ENCODE measurements at places on chromosomes 4 and X. TPM values are rescaled to one million over a fixed set of nuclear protein-coding genes. Genes with fewer than 3 reads are reported as not detected.

The IL21 gene
- total RNA-seq, result not detected

The SPANXB1 gene
- not detected for total RNA-seq

The IL2 gene
- total RNA-seq, result not detected

The FRAS1 gene
- total RNA-seq, result 5.1 TPM

The EDA gene
- 0.59 TPM for total RNA-seq

The P2RY10 gene
- total RNA-seq, result not detected

DNA sequence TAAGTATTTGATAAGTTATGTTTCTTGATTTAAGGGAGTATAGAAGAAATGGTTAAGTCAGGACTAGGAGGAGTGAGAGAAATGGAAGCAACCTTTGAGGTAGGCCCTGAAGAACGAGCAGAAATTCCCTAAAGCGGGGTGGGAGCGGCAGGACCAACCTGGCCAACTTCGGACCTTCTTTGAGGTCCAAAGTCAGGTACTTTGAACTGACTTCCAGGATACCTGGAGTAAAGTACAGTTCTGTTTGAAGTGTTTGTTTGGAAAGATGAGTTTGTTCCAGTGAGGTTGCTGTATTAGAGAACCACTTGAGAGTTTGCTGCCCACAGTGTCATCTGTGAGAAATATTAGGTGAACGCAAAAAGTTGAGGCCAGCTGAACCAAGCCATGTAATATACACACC lies 11.7 kb downstream of the RNF4 start:
- H3K27me3 ChIP-seq, result no peaks in the 10 kb centered on the region
- no peak overlapping the region for H3K4me3 ChIP-seq
- no peak for DNase-seq
- H3K36me3 ChIP-seq, result no peaks in the 10 kb centered on the region
- no peak overlapping the region for H3K27ac ChIP-seq
- peaks cover 6% of the 10 kb centered on the region for H3K4me1 ChIP-seq

GRCh38 chrX:117895418-117895817 lies 221.2 kb downstream of the KLHL13 start:
- DNase-seq, result no peak
- no peaks in the 10 kb centered on the region for H3K4me1 ChIP-seq
- H3K27me3 ChIP-seq, result no peaks in the 10 kb centered on the region
- no peaks in the 10 kb centered on the region for H3K36me3 ChIP-seq

- H3K4me3 ChIP-seq, result no peak overlapping the region
- no peaks in the 10 kb centered on the region for H3K4me1 ChIP-seq
- no peak overlapping the region for H3K27ac ChIP-seq
These were observed 326.1 kb downstream of the HNRNPD start for GRCh38 chr4:82047731-82048130.

DNA sequence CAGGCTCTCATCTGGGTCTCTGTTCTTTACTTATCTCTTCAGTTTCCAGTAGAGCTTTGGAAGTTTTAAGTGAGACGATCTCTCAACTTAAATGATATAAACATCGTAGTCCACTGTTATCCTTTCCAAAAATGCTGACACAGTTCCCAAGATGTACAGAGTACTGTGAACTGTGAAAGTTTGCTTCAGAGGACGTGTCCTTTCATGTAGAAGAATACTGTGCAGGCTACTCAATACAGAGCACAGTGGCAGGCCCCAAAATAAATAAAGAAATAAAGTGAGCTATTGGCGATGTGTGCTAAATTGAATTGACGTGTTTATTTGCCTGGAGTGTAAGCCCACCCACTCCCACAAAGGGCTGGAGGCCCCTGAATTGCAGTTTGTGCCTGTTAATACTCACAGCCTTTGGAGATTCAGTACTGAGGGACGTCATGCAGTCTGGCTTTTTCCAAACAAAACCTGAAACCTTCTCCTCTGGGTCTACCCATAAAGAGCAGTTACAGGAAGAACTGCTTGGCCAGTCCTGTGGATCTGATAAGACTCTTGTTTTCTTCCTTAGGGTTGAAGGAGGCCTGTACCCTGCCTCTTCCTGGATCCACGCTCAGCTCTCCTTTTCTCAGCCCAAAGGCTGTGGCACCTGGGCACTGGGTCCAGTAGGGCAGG lies 66.1 kb downstream of the SOWAHB start:
- no peak overlapping the region for H3K4me3 ChIP-seq
- H3K36me3 ChIP-seq, result no peaks in the 10 kb centered on the region
- H3K27me3 ChIP-seq, result no peaks in the 10 kb centered on the region
- peaks cover 20% of the 10 kb centered on the region for H3K4me1 ChIP-seq
- H3K27ac ChIP-seq, result peak overlapping the region; percentile 80

DNA sequence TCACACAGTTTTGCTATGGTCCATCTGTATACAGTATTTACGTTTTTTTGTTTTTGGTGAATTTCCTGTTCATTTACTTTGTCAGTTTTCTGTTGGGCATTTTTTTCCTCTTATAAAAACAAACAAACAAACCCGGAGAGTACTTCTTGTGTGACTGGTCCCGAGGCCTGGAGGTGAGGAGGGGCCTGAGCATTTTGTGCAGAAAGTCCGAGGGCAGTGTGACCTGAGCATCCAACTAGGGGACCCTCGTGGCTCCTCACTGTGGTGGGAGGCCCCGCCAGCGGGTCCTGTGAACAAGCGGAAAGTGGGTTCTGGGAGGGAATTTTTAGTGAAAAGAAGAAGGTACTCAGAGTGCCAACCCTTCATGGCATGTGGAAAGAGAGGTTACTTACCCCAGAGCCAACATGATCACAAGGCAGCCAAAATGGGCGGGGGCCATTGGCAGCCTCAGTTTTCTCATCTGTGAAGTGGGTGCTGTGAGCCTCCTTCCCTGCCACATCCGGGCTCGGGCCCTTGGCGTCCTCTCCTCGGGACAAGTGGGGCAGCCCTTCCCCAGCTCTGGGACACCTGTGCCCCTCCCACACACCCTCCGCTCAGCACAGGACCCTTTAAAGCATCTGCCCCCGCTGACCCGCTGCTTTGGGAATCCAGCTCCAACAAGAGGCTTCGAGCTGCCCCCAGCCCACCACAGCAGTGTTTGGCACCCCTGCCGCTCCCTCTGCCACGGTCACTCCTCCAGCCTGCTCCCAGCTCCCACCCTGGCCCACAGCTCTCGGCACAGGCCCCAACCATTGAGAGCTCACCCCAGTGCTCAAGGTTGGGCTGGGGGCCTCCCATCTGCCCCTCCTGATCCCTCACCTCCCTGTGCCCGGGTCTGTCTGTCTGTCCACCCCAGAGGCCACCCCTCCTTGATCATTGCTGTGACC lies 22.8 kb upstream of the GPR78 start:
- H3K36me3 ChIP-seq, result no peaks in the 10 kb centered on the region
- H3K27me3 ChIP-seq, result no peaks in the 10 kb centered on the region
- H3K4me1 ChIP-seq, result peaks cover 18% of the 10 kb centered on the region

Data from osteoblast (primary cell).